Muscle of leg (tissue), 16 donors: ENCODE measurements at places on chromosomes 12 and 14.

- no peak for DNase-seq
Measured at GRCh38 chr14:33563901-33564197, 387.0 kb downstream of the EGLN3 start.

- no peak for DNase-seq
Measured at GRCh38 chr14:50082784-50083466, 33.4 kb downstream of the VCPKMT start.

GRCh38 chr12:116376354-116377193 is 99.1 kb upstream of the MED13L start:
- no peak for DNase-seq

GRCh38 chr12:51884676-51885229 is 3.1 kb upstream of the ANKRD33 start:
- DNase-seq, result no peak

DNA sequence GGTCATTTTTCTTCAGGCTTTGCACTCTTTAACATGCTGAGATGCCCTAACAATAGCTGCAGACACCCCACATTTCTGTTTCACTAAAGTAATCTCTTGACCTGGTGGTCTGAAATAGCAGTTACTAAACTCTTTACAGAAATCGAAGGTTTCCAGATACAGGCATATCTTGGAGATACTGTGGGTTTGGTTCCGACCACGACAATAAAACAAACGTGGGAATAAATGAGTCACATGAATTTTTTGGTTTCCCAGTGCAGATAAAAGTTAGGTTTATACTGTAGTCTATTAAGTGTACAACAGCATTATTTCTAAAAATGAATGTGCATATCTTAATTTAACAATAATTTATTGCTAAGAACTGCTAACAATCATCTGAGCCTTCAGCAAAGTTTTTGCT is 208.7 kb downstream of the EGLN3 start:
- no peak for DNase-seq

GRCh38 chr14:64645220-64645892 is 58.9 kb upstream of the PLEKHG3 start:
- peak; percentile 85 for DNase-seq

DNA sequence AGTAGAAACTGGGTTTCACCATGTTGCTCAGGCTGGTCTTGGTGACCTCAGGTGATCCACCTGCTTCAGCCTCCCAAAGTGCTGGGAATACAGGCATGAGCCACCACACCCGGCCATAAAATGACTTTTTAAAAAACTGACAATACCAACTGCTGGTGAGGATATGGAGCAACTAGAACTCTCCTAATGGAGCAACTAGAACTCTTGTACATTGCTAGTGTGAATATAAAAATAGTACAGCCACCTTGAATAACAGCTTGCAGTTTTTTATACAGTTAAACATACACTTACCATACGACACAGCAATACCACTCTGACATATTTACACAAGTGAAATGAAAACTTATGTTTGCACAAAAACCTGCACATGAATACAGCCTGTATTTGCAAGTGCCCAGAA is 2.5 kb upstream of the CFAP73 start:
- DNase-seq, result no peak

DNA sequence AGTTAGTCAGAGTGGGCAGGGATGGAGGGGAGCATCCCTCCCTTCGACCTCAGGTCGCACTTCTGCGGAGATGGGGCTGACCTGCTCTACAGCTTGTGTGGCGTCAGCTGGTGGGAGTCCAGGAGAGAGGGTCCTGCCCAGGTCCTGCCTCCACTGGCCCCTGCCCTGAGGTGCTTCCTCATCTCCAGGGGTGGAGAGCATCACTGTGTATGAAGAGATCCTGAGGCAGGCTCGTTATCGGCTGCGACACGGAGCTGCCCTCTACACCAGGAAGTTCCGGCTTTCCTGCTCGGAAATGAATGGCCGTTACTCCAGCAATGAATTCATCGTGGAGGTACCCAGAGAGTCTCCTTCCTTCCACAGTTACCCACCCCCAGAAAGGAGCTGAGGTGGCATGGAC is 20.2 kb downstream of the CLSTN3 start:
- DNase-seq, result no peak

GRCh38 chr12:122140467-122141257 is 33.4 kb downstream of the IL31 start:
- no peak for DNase-seq

GRCh38 chr14:100114109-100114765 is 45.2 kb downstream of the DEGS2 start:
- no peak for DNase-seq

- DNase-seq, result peak; percentile 67
Measured at GRCh38 chr12:80702889-80703805, 4.3 kb upstream of the MYF6 start.

- DNase-seq, result no peak
Measured at GRCh38 chr12:83346333-83346732, 659.6 kb downstream of the TMTC2 start.

DNA sequence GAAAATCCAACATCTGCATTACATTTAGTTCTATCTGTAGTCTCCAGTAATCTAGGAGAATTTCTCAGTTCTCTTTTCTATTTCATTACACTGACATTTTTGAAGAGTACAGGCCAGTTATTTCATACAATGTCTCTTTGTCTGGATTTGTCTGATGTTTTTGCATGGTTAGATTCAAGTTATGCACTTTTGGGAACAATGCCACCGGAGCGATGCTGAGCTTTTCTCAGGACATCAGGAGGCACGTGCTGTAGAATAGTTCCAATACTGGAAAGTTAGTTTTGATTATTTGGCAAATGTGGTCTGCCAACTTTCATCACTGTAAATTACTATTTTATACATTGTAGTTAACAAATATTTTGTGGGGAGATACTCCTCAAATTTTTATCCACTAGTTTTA is 43.1 kb downstream of the ALDH1L2 start:
- DNase-seq, result peak; percentile 85

- DNase-seq, result no peak
Measured at GRCh38 chr12:29499235-29499634, 1.7 kb upstream of the OVCH1 start.
